Placental epithelial cell (primary cell): ENCODE measurements at places on chromosomes 2 and 18. TPM values are rescaled to one million over a fixed set of nuclear protein-coding genes. Genes with fewer than 3 reads are reported as not detected.

The EGR4 gene
- not detected in 2 replicates for total RNA-seq

The RSAD2 gene
- under 0.01 TPM in 1 of 2 replicates, not detected in the other for total RNA-seq

The POTEE gene
- total RNA-seq = not detected in 2 replicates

The MARS2 gene
- total RNA-seq = 1.6 and 4.3 TPM in 2 replicates

The TRABD2A gene
- total RNA-seq = 0.54 and 2.4 TPM in 2 replicates

The DNAJC5G gene
- total RNA-seq = not detected in 2 replicates

The SERPINB4 gene
- total RNA-seq = not detected in 2 replicates

The MPPE1 gene
- total RNA-seq = 37.0 and 43.6 TPM in 2 replicates

The HAAO gene
- 5.4 and 11.8 TPM in 2 replicates for total RNA-seq

The CTLA4 gene
- total RNA-seq = not detected in 2 replicates

The RAX gene
- total RNA-seq = not detected in 2 replicates

The NFATC1 gene
- total RNA-seq = 3.1 and 3.9 TPM in 2 replicates

The ZNF24 gene
- 25.5 and 33.8 TPM in 2 replicates for total RNA-seq

The ATP6V1C2 gene
- under 0.01 TPM in 1 of 2 replicates, not detected in the other for total RNA-seq

The ZNF532 gene
- 62.0 and 85.8 TPM in 2 replicates for total RNA-seq
